Cortex of kidney (tissue), 1 donor: ENCODE measurements at places on chromosomes 1 and 21.

GRCh38 chr1:143643148-143643885 is 328.5 kb downstream of the FAM72C start:
- DNase-seq: no peak

GRCh38 chr1:200228081-200228480 is 181.8 kb downstream of the ZNF281 start:
- DNase-seq: no peak

GRCh38 chr21:35737449-35737848 is 322.9 kb downstream of the SETD4 start:
- no peak for DNase-seq

DNA sequence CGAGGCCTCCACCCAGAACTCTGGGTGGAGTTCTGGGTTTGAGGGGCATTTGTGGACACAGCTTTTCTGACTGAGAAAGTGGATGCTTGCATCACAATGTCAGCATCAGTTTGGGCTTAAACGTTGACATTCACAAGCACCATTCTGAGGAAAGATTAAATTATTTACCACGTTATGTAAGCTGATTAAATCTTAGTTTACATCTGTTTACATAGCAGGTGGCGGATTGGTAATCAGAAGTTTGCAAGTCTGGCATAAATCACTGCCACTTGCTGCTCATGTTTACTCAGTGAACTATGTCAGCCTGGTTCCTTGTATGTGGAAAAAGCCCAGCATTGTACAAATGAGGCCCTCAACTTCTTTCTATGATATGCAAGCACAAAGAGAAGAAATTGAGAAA is 310.1 kb downstream of the PAPPA2 start:
- no peak for DNase-seq

DNA sequence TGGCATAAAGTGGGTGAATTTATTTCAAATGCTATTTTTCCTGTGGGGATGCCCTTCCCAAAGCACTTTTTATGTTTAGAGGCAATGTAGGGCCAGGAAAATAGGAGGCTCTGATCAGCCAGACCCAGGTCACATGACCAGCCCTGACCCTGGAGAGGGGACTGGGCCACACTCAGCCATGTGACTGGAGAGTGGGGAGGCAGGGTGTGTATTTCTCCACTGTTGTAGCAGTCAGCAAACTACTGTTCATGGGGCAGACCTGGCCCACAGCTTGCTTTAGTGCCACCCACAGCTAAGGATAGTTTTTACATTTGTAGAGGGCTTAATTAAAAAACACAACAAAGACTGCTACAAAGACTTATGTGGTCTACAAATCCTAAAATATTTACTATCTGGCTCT is 153.8 kb downstream of the ACTL8 start:
- no peak for DNase-seq

GRCh38 chr21:35252831-35253230 is 203.7 kb upstream of the RUNX1 start:
- DNase-seq: no peak

- no peak for DNase-seq
These were observed 8.0 kb upstream of the SELE start for GRCh38 chr1:169741666-169742394.

DNA sequence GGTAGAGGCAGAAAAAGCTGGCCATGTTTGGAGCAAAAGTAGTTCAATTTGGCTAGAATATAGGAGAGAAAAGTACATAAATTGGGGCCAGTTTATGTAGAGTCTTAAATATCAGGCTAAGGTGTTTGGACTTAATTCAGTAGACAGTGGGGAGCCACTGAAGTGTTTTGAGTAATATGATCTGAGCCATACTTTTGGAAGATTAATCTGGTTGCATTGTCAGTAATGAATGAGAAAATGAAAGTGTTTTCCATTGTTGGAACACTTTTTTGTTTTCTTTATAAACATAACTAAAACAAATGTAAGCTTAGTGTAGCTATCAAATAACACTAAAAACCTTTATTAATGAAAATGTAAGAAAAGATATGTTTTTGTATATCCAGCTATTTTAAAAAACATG is 42.1 kb downstream of the POU2F1 start:
- DNase-seq: no peak

- no peak for DNase-seq
These were observed 351.4 kb downstream of the NPHP4 start for GRCh38 chr1:5640845-5641244.

DNA sequence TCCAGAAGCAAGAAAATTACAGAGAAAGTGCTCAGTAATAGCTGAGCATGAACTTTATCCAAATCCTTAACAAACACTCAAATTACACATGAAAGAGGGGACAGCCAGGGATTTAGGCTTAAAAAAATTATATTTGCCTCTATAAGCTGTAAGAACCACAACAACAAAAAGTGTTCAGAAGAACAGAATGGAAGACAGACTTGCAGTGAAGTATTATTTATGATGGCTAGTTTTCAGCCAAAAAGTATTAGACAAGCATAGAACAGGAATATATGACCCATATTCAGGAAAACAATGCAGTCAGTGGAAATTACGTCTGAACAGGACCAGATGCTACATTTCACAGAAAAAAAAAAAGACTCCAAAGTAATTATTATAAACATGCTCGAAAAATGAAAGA is 1246.3 kb downstream of the NCAM2 start:
- no peak for DNase-seq

DNA sequence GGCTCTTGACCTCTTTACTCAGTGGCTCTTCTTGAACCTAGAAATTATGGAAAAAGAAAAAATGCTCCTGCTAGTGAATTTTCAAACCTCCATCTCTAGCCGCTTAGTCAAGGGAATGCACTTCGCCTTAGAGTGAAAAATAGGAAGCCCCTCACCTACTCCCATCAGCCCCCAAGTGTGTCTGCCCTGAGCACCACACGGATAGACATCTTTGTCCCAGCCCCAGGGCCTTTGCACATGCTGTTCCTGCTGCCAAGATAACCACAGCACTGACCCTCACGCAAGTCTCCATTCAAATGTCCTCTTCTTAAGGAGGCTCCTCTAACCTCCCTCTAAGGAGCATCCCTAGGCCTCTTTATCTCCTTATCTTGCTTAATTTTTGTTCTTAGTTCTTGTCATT is 59.6 kb downstream of the FBXO2 start:
- no peak for DNase-seq

- DNase-seq: no peak
These were observed 81.4 kb downstream of the ASTN1 start for GRCh38 chr1:177082855-177083693.

GRCh38 chr1:205571747-205572146 is 60.1 kb downstream of the ELK4 start:
- no peak for DNase-seq

DNA sequence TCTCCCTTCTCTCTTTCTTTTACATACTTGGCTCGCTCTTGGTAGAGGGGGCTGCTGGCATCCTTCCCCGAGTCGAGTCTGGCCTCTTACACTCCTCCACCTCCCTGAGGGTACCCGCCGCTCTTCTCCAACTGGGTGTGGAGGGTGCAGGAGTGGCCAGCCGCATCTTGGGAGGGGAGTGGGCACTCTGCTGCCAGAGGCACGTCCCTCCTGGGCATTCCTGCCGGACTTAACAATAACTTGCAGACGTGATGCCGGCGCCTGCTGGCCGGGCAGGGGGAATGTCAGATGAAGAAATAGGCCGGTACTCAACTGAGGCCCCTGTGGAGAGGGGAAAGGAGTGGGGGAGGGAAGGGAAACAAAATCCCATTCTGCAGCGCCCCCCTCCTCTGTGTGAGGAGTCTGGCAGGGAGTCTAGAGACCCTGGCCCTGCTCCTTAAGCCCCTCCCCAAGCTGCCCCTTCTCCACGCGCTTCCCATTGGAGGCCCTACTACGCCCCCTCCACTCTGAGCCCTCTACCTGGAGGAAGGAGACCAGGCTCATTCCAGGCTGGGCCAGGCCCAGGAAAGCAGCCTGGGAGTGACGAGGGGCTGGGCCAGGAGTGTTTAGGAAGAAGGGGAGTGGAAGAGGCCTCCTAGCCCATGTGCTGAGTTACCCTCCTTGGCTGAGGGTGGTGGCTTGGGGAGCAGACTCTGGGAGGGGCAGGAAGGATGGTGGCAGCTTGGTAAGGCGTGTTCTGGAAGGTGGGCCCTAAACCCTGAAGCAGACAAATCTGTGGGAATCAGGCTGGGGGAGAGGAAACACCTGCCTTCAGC is 1.8 kb downstream of the ATP2B4 start:
- no peak for DNase-seq
